Sigmoid colon (tissue), 7 donors: ENCODE measurements at places on chromosomes 3 and 15. TPM values are rescaled to one million over a fixed set of nuclear protein-coding genes. Genes with fewer than 3 reads are reported as not detected.

DNA sequence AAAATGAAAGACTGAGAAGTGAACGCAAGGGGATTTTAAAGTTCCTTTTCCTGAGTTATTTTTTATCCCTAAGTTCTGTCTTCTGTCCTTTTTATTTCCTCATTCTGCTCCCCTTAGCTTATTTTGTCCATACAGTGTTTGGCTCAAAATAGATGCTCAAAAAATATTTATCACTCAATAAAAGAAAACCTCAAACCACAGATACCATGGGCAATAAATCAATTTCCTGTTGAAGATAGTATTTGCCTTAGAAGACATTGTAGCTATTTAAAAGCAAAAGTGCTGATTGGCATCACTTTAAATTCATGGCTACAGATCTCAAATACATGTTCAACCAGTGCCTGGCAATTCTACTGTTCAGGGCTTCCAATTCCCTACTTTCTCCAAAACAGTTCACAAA lies 316.5 kb upstream of the ADAMTS9 start:
- DNase-seq = no peak

GRCh38 chr3:61110576-61110975 lies 140.7 kb downstream of the FHIT start:
- DNase-seq = no peak

- no peak for DNase-seq
These were observed 206.1 kb downstream of the SV2B start for GRCh38 chr15:91306144-91306543.

DNA sequence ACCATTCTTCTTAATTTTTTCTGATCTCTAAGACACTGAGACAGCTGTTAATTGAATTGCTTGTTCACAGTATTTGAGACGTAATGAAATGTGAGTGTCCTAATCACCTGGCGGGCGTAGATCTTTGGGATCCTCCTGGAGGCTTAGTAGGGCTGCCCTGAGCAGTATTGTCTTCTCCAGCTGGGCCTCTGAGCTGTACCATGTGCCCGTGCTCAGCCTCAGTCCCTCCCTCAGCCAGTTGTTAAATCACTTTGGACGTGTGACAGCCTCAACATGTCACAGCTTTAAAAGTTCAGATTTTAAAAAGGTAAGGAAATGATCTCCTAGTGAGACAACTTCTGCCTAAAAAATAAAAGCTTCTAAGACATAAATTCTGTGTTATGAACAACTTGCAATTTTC lies 35.5 kb downstream of the IGF1R start:
- DNase-seq = no peak

GRCh38 chr3:16236856-16237393 lies 27.8 kb downstream of the DPH3 start:
- DNase-seq = no peak

GRCh38 chr15:90394074-90394473 lies 6.0 kb downstream of the IQGAP1 start:
- DNase-seq = no peak

GRCh38 chr3:115827495-115827894 lies 204.2 kb downstream of the GAP43 start:
- no peak for DNase-seq

Gene UBA3
- 54.6 TPM for polyA plus RNA-seq

Gene EFHB
- not detected for polyA plus RNA-seq

Gene CLDN16
- not detected for polyA plus RNA-seq
